ENCODE measurements at places on chromosomes 11 and 22.

GRCh38 chr11:127818625-127819024, 768.7 kb downstream of the ETS1 start:
- DNase-seq = no peak

- peak; percentile 71 for DNase-seq
Observed at GRCh38 chr22:36546932-36547331, 18.0 kb upstream of the EIF3D start.

GRCh38 chr22:47129902-47130635, 367.6 kb downstream of the TBC1D22A start:
- DNase-seq = no peak

GRCh38 chr11:62115085-62115694, 8.6 kb upstream of the INCENP start:
- no peak for DNase-seq

- no peak for DNase-seq
Observed at GRCh38 chr11:10109806-10110205, 184.2 kb downstream of the SBF2 start.

Measured in A549 (cell line).